ENCODE measurements at places on chromosomes 12 and 14.

- no peak for DNase-seq
Measured at GRCh38 chr14:72292689-72293024, 360.4 kb downstream of the RGS6 start.

DNA sequence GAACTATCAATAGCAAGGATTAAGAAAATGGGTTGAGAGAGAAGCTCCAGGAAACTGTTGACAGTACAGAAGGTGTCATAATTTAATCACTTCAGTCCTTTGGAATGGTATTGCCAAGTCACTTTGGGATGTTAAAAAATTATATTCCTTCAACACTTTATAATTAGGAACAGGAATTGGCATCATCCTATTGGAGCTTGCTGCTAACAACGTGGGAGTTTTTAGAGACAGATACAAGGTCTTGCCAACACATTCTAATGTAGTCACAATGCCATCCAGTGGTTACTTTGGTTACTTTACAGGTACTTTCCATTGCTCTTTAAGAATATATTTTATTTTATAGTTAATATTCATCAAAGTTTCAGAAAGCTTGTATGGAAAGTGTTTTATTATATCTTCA, 310.1 kb downstream of the SYT1 start:
- no peak for DNase-seq

GRCh38 chr14:99055019-99055418, 217.0 kb downstream of the BCL11B start:
- peak; percentile 9 for DNase-seq

GRCh38 chr14:33275879-33276278, 337.2 kb downstream of the NPAS3 start:
- no peak for DNase-seq
